ENCODE measurements at places on chromosomes 1 and 21. TPM values are rescaled to one million over a fixed set of nuclear protein-coding genes. Genes with fewer than 3 reads are reported as not detected.

The DIO1 gene
- total RNA-seq, result not detected

The KCNA2 gene
- not detected for total RNA-seq

The OLFML2B gene
- 3.0 TPM for total RNA-seq

The ZBTB37 gene
- 1.2 TPM for total RNA-seq
